Fibroblast of skin of left biceps (primary cell): ENCODE measurements at places on chromosomes 2 and 18.

DNA sequence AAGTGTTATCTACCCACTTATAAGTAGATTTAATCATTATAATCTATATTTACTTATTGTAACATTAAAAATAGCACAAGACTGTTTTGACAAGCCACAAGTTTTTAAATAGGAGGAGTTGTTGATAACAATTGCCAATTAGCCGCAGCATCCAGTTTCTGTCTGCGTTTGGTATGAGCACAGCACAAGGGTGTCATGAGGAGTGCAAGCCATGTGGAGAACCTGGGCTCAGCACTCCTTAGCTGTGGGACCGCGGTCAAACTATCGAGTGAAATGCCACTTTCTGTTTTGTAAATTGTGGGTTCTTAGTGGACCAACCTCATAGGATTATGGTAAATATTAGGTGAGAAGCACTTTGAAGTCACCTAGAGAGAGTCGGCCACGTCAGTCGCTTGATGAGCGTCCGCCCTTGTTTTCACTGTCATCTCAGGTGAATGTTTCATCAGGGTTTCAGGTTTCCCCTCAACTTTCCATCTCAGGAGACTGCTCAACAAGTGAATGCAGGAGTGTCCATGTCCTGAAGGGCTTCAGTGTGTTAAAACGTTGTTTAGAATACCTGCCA, 294.5 kb downstream of the ZNF407 start:
- no peak for DNase-seq

DNA sequence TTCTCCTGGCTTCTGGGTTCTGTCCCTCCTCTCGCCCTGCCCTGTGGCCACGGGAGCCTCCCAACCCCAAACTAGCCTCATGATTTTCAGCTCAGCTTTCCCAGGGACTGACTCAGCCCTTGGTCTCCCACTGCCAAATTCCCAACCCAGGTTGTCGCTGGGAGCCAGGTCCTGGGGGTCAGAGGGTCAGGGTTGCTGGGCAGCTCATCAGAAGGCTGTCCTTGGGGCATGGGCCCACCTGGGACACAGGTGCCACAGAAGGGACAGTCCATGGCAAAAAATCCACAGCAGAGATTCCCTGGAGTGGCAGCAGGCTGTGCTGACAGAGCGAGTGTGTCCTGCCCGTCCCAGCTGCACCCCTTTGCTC, 180.4 kb downstream of the TWIST2 start:
- no peak for DNase-seq

DNA sequence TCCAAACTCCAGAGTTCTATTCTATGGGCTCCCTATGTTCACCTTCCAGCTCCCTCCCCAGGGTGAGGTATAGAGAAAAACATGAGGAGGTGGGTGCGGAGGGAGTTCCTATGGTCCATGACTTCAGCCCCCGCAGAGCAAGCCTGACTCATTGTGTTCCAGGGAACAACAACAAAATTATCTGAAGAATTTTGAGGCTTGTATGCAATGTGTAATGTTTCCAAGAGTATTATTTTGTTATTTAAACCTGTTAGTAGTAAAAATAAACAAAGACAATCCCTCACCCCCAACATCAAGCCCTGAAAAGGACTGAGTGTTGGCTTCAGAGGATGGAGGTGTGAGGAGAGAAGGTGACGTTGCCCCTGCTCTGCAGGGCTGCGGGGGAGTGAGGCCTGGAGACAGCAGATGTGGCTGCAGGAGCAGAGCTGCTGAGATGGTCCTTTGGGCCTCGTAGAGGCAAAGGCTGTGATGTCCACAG, 29.0 kb downstream of the LAMA3 start:
- no peak for DNase-seq

DNA sequence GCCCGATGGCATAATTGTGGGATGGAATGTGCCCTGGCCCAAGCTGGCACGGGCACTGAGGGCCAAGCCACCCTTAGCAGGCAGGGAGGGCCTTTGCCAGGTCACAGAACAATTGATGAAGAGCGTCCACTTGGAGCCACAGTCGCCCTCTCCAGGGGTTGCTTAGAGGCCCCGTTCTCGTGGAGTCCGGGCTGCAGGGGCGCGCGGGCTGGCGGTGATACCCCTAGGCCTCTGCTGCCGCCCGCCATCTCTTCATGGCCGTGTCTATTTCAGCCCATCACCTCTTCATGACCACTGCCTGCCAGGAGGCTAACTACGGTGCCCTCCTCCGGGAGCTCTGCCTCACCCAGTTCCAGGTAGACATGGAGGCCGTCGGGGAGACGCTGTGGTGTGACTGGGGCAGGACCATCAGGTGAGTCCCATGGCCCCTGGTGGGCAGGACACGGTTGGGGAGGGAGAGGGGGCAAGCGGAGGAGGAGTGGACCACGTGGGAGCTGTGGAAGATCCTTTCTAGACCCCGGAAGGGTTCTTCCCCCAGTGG, 17.6 kb downstream of the RAMP1 start:
- DNase-seq, result no peak

- no peak for DNase-seq
These were observed 260.4 kb downstream of the STK39 start for GRCh38 chr2:167987026-167987425.

DNA sequence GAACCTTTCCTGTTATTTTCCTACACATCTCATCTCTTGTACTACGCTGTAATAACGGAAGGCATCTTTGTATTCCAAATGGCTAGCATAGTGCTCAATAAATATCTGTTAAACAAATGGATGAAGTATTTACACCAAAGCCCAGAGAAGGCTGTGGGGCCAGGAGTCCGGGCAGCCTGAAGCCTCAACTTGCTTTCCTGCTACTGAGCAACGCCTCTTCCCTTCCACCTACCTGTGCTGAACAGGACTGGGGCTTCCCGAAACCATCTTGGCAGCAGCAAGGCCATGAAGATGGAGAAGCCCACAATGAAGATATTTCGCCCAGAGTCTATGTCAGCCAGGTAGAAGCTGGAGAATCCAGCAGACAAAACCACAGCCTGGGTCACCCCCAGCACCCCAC, 2.5 kb upstream of the NHEJ1 start:
- no peak for DNase-seq

DNA sequence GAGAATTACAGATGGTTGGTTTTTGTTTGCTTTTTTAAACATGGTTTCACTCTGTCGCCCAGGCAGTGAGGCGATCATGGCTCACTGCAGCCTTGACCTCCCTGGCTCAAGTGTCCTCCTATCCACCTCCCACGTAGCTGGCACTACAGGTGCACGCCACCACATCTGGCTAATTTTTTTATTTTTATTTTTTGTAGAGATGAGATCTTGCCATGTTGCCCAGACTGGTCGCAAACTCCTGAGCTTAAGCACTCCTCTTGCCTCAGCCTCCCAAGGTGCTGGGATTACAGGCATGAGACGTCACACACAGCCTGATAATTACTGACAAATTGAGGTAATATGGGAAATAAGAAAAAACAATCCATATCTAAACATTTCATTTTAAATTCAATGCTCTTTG, 110.5 kb upstream of the ZSWIM2 start:
- DNase-seq, result no peak

DNA sequence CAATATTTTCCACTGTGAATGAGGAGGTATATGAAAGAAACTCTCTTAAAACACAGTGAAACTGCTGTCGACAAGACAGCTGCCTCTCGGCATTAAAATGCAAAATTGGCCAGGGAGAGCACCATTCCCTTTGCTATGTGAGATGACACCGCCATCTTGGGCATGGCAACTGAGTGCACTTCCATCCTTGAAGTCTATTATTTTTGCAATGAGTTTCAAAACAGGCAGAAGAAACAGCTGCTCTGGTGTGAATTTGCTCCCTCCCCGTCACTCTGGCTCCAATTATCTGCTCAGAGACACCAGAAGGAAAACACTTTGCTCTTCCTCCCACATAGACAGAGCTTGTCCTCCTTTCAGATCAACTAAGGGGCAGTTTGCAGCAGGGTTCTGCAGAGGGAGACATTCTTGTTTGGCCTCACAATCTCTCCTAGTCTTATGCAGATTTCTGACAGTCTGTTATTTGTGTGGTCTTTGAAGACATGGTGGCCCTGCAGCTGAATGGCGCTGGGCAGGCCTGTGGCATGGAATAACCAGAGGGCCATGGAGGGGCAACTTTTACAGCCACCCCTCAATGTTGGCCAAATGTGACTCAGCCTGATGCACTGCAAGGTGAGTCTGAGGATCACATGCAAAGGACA, 48.6 kb upstream of the SEC11C start:
- DNase-seq, result no peak

DNA sequence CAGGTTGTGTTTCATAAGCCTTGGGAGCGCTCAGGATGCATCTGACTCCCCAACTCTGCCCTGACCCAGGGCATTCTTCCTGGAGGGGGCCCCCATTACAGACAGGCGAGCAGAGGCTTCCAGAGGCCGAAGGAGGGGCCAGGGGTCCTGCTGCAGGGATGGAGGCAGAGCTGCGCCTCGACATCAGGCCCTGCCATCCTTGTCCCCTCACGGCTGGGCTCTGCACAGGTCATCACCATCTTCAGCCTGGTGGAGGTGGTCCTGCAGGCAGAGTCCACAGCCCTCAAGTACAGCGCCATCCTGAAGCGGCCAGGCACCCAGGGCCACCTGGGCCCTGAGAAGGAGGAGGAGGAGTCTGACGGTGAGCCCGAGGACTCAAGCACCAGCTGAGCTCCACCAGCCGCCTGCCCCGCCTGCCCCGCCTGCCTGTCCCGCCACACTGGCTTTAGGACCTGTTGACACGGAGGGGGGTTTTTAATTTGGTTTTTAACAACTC, 42.3 kb upstream of the ALPP start:
- no peak for DNase-seq

GRCh38 chr18:5417342-5417741, 121.8 kb upstream of the ZBTB14 start:
- DNase-seq, result peak; percentile 7

GRCh38 chr2:168169097-168169745, 78.2 kb downstream of the STK39 start:
- no peak for DNase-seq

DNA sequence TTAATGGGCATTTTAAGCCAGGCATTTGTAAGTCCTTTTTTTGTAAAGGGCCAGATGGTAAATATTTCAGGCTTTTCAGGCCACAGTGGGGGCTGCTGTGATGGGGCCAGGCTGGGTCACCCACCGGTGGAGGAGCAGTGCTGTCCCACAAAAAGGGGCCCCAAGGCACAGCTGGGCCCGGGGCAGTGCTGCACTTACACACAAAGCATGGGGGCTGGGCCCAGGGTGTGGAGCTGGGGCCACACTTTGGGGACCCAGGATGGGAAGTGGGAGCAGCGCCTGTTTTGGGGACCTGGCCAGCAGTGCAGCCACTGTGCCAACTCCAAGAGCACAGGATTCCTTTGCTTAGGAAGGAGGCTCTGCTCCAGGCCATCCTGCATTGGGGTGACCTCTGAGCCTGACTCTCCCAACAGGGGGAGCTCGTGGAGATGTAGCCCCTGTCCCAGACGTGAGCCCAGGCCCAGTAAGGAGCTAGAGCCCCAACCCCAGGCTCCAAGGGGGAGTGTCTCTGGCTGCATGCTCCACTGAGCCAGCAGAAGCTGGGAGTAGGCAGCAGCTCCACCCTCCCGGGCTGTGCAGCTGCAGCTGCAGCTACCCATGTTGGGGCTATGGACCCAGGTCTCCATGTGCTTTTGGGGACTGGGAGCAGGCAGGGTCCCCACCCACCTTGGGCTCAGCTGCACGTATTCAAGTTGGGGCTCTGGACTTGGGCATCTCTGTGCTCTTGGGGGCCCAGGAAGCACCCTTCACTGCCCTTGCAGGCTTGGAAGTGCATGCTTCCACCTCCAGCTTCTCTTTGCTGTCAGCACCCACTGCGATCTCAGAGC, 1036.5 kb upstream of the CNTNAP5 start:
- no peak for DNase-seq

DNA sequence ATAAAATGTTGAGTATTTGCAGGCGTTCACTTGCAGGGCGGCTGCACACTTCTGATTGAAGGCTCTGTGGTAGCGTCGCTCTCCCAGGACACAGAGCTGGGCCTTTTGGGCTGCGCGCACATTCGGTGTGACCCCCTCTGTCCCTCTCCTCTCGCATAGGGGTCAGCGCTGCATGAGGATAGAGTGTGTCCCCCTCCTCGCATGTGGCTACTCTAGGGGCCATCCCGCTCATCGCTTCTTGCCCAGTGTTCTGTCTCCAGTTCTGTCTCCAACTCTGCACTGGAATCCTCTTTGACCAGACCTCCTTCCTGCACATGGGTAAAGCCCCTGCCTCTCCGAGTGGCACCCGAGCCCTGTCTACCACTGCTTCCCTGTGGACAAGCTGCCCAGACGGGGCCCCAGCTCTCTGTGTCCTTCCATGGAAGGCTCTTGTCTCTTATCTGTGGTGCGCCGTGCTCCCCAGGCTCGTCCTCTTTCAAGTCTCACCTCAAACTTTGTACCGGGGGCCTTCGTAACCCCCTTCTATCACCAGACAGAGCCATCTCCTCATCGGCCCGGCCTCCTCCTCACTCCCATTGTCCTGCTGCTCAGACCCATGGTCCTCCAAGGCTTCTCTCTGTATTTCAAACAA, 278.0 kb upstream of the HDAC4 start:
- no peak for DNase-seq

DNA sequence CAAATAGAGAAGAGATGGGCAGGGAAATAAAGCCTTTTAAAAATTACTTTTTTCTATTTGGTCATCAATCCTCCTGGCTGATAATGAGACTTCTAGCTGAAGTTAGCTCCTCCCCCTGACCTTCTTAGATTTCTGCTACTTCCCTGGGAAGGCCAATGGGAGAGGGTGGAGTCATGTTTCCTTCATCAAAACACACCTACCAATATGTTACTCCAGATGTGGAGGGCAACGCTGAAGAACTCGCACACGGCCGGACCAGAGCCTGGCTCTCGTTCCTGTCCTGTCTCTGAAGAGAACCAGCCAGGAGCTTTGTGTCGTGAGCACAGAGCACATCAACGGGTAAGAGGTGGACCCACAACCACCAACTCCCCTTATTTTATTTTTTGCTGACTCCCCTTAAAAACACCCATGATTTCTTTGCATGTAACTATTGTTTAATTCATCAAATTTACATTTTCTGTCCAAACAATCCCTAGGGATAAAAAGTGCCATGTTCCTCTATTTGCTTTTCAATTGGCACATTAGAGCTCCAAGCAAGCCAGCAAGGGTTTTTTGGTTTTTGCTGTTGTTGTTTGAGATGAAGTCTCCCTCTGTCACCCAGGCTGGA, 94.9 kb downstream of the ADD2 start:
- no peak for DNase-seq

GRCh38 chr2:8303322-8303832, 378.5 kb upstream of the ID2 start:
- DNase-seq, result no peak

GRCh38 chr2:120797421-120798221, 62.0 kb downstream of the GLI2 start:
- DNase-seq, result no peak

DNA sequence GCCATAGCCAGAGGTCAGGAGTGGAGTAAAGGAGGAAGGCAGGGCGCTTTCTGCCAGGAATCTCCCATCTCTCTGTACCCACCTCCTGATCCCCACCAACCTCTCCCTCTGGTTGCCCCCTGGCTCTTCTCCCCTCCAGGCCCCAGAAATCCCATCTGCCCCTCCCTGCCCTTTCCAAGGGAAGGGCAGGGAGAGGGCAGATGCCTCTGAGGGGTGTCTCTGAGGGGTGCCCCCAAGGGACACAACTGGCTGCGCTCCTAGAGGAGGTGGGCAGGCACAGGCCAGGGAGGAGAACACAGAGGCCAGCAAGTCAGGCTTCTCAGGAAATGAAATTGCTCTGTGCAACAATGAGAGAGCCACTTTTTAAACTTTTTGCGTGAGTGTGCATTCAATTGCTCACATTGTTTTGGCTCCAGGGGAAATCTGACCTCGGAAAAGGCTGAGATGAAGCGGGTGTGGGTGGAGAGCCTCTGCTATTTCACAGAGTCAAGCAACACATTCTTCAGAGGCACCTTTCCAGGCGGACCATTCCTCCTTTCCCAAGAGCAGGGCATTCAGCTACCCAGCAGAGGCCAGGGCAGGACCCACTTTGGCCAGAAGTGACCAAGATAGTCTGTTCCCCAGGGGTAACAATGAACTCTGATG, 125.5 kb downstream of the SMAD7 start:
- no peak for DNase-seq
